RPMI8226 (cell line): ENCODE measurements at places on chromosomes 2 and 18.

DNA sequence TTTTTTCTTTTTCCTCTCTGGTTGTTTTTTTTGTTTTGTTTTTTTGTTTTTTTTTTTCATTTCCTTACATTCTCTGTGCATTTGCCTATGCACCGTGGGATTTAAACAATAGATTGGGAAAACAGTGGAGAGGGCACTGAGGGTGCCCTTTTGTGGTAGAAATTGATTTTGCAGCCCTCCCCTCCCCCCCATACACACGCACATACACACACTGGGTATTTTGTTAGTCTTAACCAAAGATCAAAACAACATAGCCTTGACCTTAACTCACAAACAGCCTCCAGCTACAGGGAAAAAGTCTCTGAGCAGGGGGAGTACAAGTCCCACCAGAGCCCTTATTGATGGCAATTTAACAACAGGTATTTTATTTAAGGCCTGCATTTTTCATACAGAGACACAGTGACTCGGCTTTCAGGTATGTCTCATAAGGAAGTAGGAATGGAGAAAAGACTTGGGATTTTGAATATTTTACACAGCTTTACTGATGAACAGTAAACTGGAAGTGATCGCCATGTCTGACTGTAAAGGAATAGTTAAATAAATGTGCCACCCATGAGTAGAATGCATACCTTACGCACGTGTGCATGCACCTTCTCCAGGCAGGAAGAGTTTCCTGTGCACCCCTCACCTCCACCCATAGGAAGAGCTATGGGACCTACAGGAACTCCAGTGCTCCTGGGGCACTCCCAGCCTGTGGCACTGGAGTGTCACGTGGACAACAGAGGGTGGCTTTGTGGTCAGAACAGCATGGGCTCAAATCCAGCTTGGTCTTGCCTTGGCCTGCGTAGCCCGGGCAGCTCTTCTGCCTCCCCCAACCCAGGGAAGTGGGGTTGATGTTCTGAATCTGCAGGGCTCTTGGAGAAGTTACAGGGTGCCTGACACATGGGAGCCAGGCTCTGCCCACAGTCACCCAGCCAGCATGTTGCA is 266.4 kb downstream of the ANAPC1 start:
- DNase-seq = no peak

- no peak for DNase-seq
These were observed 1.8 kb downstream of the SLC4A10 start for GRCh38 chr2:161625996-161626395.

- DNase-seq = no peak
These were observed 60.8 kb downstream of the CEP192 start for GRCh38 chr18:13051950-13052349.

GRCh38 chr2:162025121-162025911 is 48.7 kb downstream of the DPP4 start:
- DNase-seq = no peak
